Smooth muscle cell of the umbilical artery (primary cell): ENCODE measurements at places on chromosomes 12 and 14. TPM values are rescaled to one million over a fixed set of nuclear protein-coding genes. Genes with fewer than 3 reads are reported as not detected.

MCRS1 gene
- total RNA-seq, result 40.1 and 42.7 TPM in 2 replicates

SRRM4 gene
- total RNA-seq, result under 0.01 TPM in 1 of 2 replicates, not detected in the other

RAD52 gene
- total RNA-seq, result 17.5 and 19.7 TPM in 2 replicates

KNTC1 gene
- 8.6 and 25.7 TPM in 2 replicates for total RNA-seq

RPS6KA5 gene
- 0.30 and 0.46 TPM in 2 replicates for total RNA-seq

CSRP2 gene
- 49.7 and 127 TPM in 2 replicates for total RNA-seq

OR4K14 gene
- total RNA-seq, result not detected in 2 replicates

NELL2 gene
- 1.5 TPM in 1 of 2 replicates, not detected in the other for total RNA-seq

L3HYPDH gene
- total RNA-seq, result 74.5 and 76.9 TPM in 2 replicates

ADAMTS20 gene
- total RNA-seq, result under 0.01 and 0.14 TPM in 2 replicates

RERG gene
- 0.14 and 0.30 TPM in 2 replicates for total RNA-seq

RHEBL1 gene
- total RNA-seq, result 0.30 and 0.55 TPM in 2 replicates

TMEM229B gene
- 1.8 and 2.4 TPM in 2 replicates for total RNA-seq

TAS2R8 gene
- not detected in 2 replicates for total RNA-seq

KRT1 gene
- not detected in 2 replicates for total RNA-seq

AQP6 gene
- total RNA-seq, result not detected in 2 replicates

CLEC4C gene
- not detected in 2 replicates for total RNA-seq
